Stimulated activated CD4-positive, alpha-beta T cell treated with anti-CD3 and anti-CD28 coated beads, Interleukin-1b, Interleukin-23, amount 100 ng/mL, for 1 hour (primary cell): ENCODE measurements at places on chromosomes 6 and 20.

GRCh38 chr6:134495890-134496248 is 178.0 kb upstream of the SGK1 start:
- DNase-seq = no peak

DNA sequence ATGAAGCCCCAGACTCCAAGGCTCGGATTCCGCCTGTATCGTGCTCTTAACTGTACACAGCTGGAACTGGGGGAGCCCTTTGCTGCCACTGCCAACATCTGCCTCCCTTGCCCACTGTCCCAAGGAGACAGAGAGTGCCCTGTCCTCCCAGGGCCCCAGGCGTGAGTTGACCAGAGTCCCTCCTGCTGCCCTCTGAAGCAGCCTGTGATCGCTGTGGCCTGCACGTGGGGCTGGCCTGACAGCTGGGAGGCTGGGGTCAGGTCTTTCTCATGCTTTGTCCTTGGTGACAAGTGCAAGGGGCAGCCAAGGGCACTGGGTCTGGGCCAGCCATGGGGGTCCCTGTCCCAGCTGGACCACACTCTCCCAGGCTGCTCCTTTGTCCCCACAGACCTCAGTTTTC is 44.3 kb downstream of the KIAA1755 start:
- no peak for DNase-seq

DNA sequence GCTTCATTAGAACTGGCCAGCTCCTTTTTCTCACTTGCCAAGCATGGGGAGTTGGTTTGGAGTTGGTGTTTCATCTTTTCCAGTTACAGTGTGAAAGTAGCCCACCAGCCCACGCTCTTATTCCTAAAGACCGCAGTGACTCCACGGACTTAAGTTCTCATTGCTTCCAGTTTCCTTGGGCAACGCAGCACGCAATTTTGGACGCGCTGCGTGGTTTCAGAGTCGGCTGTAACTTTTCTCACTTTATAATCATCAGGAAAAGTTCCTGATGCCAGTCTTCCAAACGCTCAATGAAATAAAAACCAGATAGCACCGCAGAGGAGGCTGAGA is 381 bp upstream of the PEX7 start:
- no peak for DNase-seq

GRCh38 chr6:139373928-139374356 is 506 bp downstream of the CITED2 start:
- no peak for DNase-seq

GRCh38 chr20:61663521-61664425 is 401.9 kb downstream of the TAF4 start:
- no peak for DNase-seq

- no peak for DNase-seq
Observed at GRCh38 chr6:52846002-52846401, 5.4 kb upstream of the GSTA5 start.

DNA sequence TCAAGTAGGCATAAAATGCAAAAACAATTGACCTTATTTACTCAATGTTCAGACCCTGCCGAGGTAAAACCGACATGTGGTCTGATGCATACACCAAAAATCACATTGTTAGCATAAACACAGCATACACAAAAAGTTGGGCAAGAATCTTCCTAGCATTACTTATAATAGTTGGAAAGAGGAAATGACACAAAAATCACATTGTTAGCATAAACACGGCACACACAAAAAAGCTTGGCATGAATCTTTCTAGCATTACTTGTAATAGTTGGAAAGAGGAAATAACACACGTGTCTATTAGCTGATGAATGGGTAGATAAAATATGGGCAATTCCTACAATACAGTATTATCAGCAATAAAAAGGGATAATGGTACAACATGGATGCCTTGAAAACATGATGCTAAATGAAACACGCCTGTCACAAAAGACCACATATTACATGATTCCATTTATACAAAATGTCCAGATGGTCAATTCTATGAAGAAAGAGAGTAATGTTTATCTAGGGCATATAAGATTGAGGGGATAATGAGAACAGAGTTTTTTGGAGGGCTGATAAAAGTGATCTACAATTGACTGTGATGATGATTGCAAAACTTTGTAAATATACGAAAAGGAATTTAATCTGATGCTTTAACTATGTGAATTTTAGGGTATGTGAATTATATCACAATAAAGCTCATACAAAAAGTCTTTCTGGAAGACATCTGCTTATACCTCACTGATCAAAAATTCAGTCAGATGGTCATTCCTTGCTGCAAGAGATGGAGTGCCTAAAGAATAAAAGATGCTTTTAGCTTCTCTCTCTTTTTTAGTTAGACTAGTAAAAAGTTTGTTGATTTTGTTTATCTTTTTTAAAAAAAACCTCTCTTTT is 1019.5 kb upstream of the CITED2 start:
- no peak for DNase-seq

- DNase-seq = no peak
Observed at GRCh38 chr6:108434222-108434621, 126.5 kb upstream of the FOXO3 start.

- no peak for DNase-seq
Observed at GRCh38 chr6:106070636-106071035, 15.5 kb upstream of the PRDM1 start.

DNA sequence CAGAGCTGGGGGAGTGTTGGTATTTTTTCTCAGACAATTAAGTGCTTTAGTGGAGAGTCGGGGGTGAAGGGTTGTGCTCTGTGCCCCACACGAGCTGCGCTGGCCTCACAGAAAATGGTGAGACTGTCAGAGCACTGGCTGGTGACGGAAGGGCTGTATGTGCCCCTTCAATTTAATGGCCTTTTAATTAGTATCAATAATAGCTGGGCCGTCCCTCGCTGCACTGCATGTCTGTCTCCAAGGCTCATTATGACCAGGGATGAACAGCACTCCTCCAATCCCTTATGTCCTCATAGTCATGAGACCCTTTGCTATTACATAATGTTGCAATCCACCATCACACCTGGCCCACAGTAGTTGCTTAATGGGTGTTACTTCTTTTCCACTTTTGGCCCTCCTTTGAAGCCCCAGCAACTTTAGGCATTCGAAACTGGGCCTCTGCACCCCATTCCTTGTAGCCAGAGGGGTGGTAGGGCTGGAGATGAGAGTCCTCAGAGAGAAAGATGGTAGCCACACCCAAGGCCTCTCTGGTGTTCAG is 9.5 kb upstream of the RALY start:
- no peak for DNase-seq

GRCh38 chr20:46741924-46742668 is 32.6 kb downstream of the SLC2A10 start:
- DNase-seq = no peak

DNA sequence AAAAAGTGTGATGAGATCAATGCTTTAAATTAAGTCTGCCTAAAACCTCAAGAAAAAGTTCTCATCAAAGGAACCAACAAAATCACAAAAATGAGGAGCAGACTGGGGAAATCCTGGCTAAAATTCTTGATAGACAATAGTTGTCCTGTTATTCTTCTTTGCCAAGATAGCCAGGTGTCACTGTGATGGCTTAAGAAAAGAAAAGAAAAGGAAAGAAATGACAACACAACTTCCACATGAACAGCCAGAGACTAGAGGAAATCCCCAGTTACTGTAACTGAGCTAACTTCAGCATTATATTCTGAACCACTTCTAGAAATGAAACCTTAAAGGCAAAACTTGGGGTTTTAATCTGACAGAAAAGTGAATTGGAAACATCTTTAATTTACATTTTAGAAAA is 129.6 kb downstream of the CD24 start:
- DNase-seq = no peak

DNA sequence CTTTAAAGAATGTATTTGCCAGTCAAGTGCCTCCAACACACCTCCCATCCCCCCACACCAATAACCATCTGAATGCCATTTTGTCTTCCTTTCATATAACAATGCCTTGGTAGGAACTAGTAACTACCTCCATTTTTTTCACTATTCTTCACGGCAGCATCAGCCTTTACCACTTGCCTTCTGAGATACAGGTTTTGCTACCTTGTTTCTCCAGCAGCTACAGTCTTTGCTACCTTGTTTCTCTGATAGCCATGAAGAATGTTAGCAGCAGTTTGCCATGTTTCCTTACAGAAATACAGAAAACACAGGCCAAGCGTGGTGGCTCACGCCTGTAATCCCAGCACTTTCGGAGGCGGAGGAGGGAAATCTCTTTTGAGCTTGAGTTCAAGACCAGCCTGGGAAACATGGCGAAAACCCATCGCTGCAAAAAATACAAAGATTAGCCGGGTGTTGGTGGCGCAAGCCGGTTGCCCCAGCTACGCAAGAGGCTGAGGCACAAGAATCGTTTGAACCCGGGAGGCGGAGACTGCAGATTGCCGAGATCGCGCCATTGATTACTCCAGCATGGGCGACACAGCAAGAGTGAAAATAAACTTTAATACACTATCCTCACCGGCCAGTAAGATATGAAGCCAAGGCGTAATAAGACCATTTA is 100.9 kb downstream of the HFE start:
- no peak for DNase-seq

- no peak for DNase-seq
Observed at GRCh38 chr6:161273274-161273751, 548 bp downstream of the AGPAT4 start.

GRCh38 chr6:75217193-75217592 is 11.3 kb upstream of the COL12A1 start:
- DNase-seq = no peak
